ENCODE measurements at places on chromosomes 16 and 17. TPM values are rescaled to one million over a fixed set of nuclear protein-coding genes. Genes with fewer than 3 reads are reported as not detected.

DNA sequence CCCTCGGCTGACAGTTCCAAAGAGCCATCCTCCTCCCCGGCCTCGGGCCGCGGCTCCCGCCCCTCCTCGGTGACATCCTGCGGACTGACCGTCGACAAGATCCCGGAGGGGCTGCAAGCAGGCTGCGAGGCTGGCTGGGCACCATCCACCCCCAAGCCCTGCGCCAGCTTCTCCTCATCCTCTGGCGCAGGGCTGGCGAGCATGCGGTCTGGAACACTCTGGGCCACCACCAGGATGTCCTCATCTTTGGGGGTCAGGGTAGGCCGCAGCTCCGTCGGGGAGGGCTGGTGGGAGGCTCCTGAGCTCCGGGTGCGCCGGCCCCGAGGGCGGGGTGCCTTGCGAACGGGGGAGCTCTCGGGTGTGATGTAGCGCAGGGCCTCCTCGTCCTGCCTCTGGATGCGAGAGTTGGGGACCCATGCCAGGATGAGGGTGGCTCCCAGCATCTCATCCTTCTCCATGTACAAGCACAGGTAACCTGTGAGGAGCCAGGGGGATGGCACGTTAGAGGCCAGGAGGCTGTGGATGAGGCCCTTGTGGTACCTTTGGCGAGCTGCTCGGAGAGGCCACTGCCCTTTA lies 25.3 kb downstream of the TBC1D16 start:
- no peak for DNase-seq

- no peak for DNase-seq
Measured at GRCh38 chr16:17563323-17564091, 92.7 kb upstream of the XYLT1 start.

GRCh38 chr17:17382971-17383370 lies 79.8 kb downstream of the NT5M start:
- DNase-seq: no peak

- DNase-seq: no peak
Measured at GRCh38 chr17:16215965-16216316, 607 bp upstream of the NCOR1 start.

GRCh38 chr16:66516808-66517585 lies 32.9 kb downstream of the TK2 start:
- peak; percentile 98 for DNase-seq

DNA sequence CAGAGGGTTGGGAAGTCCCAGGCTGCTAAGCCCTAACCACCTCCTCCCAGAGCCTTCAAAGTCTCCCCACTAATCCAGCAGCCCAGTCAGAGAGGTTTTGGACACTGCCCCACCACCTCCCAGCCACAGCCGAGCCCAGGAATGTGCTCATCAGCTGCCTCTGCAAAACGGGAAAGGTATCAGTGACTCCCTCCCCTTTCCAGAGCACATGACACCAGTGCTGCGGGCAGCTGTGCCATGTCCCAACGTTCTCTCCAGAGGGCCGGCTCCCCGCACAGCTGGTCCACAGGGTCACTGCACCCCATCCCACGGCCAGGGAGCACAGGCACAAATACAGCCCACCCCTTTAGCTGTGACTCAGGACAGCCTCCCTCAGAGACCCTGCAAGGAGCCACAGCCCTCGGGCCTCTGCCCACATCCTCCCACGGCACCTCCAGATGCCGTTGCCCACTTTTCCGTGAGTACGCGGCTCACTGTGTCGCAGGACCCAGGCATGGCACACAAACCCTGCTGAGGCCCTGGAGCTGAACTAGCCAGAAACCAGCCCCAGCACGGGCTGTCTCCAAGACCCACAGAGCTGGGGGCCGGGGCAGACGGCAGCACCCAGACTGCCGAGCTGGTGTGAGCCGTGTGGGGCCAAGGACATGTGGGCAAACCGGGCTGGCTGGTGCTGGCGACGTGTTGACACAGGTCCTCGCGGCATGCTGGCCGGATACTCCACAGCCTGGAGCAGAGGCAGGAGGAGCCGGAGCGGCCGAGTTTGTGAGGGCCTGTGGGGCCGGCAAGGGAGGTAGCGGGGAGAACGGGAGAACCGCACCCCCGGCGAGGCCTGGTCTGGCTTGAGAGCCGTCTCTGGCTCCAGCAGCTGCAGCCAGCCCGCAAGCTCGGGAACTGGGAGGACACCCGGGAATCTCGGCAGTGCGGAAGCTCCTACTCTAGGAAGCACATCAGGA lies 6.3 kb upstream of the PPP1R27 start:
- no peak for DNase-seq

- DNase-seq: no peak
Measured at GRCh38 chr16:13194766-13195165, 293.4 kb downstream of the SHISA9 start.

GRCh38 chr16:57801809-57802340 lies 416 bp downstream of the KIFC3 start:
- peak; percentile 62 for DNase-seq

- DNase-seq: no peak
Measured at GRCh38 chr17:47465165-47465564, 65.7 kb upstream of the NPEPPS start.

DNA sequence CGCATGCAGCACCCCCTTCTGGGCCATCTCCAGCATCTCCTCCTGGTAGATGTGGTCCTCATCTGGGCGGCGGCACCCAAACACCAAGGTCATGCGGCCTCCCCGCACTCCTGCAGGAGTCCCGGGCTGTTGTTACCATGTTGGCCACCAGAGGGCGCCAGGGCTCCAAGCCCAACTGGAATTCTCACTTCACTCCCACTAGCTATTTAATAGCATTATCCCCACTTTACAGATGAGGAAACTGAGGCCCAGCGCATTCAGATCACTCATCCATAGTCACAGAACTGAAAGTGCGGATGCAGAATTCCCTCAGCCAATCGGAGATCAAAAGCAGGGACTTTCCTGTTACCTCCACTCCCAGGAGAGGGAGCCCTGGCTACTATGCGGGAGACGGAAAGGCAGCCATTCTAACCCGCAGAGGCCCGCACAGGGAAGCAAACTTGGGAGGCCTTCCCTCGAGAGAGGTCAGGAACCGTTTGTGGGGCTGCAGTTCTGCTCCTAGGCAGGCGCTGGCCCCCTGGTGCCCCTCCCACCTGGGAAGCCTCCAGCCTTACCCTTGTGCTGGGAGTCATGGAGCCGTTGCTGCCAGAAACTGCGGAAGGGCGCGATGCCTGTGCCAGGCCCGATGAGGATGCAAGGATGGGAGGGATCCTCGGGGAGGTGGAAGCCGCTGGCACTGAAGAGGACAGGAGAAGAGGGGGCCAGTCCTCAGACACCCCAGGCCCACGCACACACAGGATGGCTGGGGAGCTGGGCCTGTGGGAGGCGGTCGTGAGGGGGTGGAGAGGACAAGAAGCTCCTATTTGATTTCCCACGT lies 40.1 kb downstream of the NOS2 start:
- peak; percentile 79 for DNase-seq

- DNase-seq: no peak
Measured at GRCh38 chr17:80960797-80961452, 30.7 kb upstream of the CHMP6 start.

- DNase-seq: no peak
Measured at GRCh38 chr16:14102925-14103720, 32.0 kb downstream of the MRTFB start.

GRCh38 chr17:51585514-51586104 lies 325.3 kb downstream of the UTP18 start:
- peak; percentile 26 for DNase-seq

- no peak for DNase-seq
Measured at GRCh38 chr16:3596101-3596861, 15.1 kb downstream of the SLX4 start.

DNA sequence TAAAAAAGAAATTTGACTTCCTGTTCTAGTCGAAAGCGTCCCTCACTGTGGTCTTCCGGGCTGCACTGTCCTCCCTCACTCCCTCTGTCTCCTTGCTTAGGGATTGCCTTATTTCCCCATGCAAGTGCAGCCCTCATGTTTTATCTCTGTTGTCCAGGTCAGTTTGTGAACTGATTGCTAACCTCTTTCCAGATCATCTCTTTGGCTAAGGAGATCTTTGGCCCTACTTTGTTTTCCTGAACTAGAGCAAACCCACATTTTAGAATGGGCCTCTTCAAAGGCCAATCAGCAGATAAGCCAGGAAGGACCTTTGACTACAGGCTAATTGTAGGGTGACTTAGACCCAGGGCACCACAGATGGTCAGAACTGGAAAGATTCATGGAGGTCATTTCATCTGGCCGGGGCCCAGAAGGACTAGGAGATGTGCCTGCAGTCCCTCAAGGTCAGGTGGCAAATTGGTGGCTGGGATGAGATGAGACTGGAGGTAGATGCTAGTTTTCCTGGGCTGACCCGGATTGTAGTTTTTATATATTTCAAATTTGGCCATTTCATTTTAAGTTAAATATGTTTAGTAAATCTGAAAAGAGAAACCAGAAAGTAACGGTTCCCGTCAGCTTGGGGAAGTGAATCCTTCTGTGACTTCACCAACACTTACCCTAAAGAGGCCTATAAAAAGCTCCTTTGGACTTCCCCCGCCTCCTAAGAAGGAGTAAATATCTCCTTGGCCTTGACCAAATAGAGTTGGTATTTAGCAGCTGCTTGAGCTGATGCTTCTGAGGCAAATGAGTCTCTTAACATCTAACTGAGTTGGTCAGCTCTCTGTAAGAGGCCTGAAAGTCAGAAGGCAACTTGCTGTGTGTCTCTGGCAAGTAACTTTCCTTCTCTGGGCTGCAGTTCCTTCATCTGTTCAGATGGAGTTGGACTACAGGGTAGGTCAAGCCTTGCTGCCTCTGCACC lies 6.2 kb upstream of the SLC25A19 start:
- DNase-seq: no peak

- no peak for DNase-seq
Measured at GRCh38 chr16:1965396-1966001, 873 bp upstream of the RPS2 start.

DNA sequence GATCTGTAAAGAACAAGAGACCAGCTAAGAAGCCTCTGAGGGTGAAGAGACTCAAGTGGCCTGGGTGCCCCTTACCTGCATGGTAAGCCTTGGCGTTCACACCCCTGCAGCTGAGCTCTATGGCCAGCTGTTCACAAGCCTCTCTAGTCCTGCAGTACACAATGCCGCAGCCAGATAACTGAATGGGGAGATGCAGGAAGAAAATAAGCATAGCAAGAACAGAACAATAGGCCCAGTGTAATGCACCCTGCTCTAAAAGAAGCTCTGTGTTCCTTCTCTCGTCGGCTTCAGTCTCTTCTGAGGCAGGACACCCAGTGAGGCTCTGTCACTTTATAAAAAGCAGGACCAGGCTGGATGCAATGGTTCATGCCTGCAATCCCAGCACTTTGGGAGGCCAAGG lies 5.4 kb downstream of the RECQL5 start:
- no peak for DNase-seq

DNA sequence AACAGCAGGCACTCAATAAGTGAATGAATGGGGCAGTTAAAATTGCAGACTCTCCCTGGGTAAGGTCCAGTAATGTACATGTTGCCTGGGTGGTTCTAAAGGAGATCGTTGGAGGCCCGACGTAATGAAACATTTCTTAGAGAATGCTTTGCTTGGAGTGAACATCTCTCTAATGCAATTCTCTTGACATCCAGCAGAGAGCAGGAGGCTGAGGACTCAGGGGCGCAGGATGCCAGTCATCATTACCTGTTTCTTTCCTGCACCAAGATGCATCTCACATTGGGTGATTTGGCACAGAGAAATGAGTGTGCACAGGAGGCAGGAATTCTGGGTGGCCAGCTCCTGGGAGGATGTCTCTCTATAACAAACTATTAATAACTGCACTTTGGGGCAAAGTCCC lies 130.3 kb upstream of the RBBP6 start:
- no peak for DNase-seq

DNA sequence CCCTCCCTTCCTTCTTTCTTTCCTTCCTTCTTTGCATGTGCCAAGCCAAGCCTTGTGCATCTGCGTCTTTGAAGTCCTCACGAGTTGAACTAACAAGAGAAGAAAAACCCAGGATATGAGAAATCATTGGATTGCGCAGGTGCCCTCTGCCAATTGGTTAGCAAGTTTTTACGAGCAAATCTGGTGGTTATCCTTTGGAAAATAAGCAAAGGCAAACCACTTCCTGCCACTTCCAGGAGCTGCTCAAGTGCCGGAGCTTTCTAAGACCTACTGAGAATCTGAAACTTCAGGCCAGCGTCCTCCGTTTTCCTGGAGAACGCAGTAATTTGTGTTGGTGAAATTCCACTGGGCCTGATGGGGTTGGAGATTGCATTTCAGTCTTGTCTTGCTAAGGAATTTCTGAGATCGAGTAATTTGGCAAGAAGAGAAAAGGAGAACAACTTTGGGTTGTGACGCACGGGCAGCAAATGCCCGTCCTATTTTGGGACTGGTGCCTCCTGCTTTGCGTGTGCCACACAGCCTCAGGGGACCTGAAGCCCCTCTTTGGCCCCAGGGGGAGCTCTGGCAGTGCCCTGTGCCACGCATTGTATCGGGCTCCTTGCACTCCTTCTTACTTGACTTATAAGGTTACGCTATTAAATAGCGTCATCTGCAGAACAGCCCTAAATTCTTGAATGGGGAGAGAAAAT lies 56.4 kb downstream of the CMIP start:
- no peak for DNase-seq

DNA sequence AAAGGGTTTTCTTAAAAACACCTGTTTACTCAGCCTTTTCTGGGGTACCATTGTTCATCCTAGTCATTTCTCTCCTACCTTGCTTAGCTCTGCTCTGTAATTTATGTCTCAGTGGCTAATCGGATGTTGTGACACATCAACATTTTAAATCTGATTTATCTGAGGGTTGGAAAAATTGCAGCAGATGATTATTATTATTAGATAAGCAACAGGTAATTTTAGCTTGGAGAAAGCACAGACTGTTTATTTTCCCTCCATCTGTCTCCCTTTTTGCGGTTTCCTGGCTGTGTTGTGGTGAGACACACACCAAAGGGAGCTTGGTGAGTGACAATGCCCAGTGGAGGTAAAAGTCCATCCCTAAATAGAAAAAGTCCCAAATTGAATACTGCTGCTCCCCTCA lies 389.9 kb downstream of the UTP18 start:
- no peak for DNase-seq

DNA sequence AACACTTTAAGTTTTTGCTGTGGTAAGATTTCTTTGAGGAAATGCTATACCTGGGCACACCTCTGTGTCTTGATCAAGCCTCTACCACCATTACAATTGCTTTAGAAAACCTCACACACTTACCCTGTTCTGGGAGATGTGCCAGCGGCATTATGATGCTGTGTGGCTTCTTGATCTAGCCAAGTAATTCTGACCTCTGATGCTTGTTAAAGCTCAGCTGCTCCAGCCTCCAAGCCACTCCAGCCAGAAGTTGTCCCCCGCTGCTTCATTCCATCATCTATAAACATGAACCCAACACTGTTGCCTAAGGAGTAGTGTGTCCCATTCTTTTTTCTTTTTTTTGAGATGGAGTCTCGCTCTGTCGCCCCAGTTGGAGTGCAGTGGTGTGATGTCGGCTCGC lies 60.1 kb downstream of the CYLD start:
- no peak for DNase-seq

The CMTM2 gene
- total RNA-seq: not detected

The CACNA1G gene
- not detected for total RNA-seq

The BAIAP3 gene
- 94.7 TPM for total RNA-seq

The HBZ gene
- total RNA-seq: not detected

The ZPBP2 gene
- not detected for total RNA-seq

The DHRS7C gene
- not detected for total RNA-seq

The C16orf46 gene
- total RNA-seq: not detected

The SOX8 gene
- total RNA-seq: not detected

The PRDM7 gene
- not detected for total RNA-seq

The DPEP3 gene
- not detected for total RNA-seq
